Endodermal cell (in vitro differentiated cells): ENCODE measurements at places on chromosomes 5 and 9. TPM values are rescaled to one million over a fixed set of nuclear protein-coding genes. Genes with fewer than 3 reads are reported as not detected.

Gene UBE2QL1
- 0.11 TPM in 2 replicates for total RNA-seq

Gene INSL6
- total RNA-seq: not detected in 3 replicates

Gene CYSTM1
- total RNA-seq: 38.1 to 41.8 TPM (median 40.1 TPM) in 3 replicates

Gene TOR4A
- 13.9 and 14.2 TPM in 2 replicates for total RNA-seq

Gene GABRG2
- 0.29 to 1.5 TPM (median 0.80 TPM) in 3 replicates for total RNA-seq

Gene PCDH1
- 65.6 and 69.7 TPM in 2 replicates for total RNA-seq

Gene IFNA21
- total RNA-seq: not detected in 2 replicates

Gene NUTM2G
- not detected in 3 replicates for total RNA-seq

Gene WDR5
- total RNA-seq: 52.1 and 53.8 TPM in 2 replicates

DNA sequence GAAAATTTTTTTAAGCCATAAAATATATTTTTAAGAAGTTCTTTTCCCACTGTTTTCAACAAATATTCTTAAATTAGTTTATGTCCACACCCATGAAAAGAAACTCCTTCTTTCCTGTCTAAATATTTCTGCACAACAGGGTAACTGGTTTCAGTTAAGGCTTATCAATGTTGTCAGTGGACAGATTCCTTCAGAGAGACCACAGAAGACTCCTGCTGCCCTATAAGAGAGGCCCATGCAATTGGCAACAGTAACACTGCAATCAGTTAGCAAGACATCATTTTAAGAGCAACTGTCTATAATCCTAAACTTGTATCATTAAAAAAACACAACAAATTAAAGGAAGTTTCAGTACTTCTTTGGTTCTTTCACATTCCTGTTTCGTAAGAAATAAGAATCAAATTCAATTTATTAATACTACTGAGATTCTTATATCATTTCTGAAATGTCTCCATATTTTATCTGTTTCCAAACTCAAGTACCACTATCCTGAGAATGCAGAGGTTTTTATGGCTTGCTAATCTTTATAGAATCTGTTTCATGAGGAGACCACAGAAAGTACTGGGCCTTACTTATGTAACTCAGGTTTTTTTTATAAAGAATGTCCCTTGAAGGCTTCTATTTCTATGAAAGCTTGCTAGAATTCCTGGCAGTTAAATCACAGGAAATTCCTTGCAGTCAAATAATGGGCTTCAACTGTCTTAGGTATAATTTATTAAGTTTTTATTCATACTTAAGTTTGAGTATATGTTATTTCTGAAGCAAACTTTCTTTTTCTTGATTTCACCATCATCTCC lies 240.2 kb downstream of the RFX3 start:
- H3K27me3 ChIP-seq: no peaks in the 10 kb centered on the region
- H3K36me3 ChIP-seq: no peaks in the 10 kb centered on the region
- no peak overlapping the region for H3K27ac ChIP-seq
- H3K4me3 ChIP-seq: no peak overlapping the region
- H3K4me1 ChIP-seq: no peaks in the 10 kb centered on the region

GRCh38 chr9:37719526-37719925 lies 34.1 kb upstream of the TRMT10B start:
- no peaks in the 10 kb centered on the region for H3K36me3 ChIP-seq
- H3K4me1 ChIP-seq: no peaks in the 10 kb centered on the region
- H3K4me3 ChIP-seq: no peak overlapping the region
- DNase-seq: no peak

GRCh38 chr9:95411054-95411892 lies 93.8 kb upstream of the FANCC start:
- H3K4me1 ChIP-seq: no peaks in the 10 kb centered on the region
- H3K27ac ChIP-seq: peak overlapping the region; percentile 50
- no peak for DNase-seq

- no peak overlapping the region for H3K4me3 ChIP-seq
- H3K36me3 ChIP-seq: no peaks in the 10 kb centered on the region
- no peaks in the 10 kb centered on the region for H3K27me3 ChIP-seq
- no peak for DNase-seq
- H3K27ac ChIP-seq: peak overlapping the region; percentile 65
- peaks cover 5% of the 10 kb centered on the region for H3K4me1 ChIP-seq
These were observed 45.7 kb upstream of the PIK3R1 start for GRCh38 chr5:68169903-68170302.

- H3K27me3 ChIP-seq: peaks cover 48% of the 10 kb centered on the region
- H3K4me1 ChIP-seq: no peaks in the 10 kb centered on the region
- peak within 1 kb of the TSS; percentile 77 for H3K4me3 ChIP-seq
- DNase-seq: peak; percentile 89
These were observed at the start of gene FGF10 for GRCh38 chr5:44389090-44389822. TSS of gene FGF10 (minus strand) at chr5:44389420. CDS start at chr5:44388682, 738 bp downstream.

DNA sequence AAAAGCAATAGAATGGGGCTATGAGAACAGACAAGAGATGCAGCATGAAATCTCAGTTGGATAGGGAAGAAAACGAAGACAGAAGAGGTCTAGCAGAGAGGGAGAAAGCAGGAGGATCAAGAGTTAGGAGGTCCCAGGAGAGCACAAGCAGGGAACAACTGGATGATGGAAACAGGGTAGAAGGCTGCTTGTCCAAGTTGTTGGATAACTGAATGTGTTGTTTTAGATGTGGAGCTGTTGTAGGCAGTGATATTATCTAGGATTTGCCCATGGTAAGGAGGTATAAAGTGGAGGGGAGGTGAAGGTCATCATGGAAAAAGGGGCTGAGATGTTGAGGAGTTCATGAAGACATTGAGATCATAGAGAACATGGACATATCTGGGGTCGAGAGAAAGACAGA lies 12.4 kb upstream of the RHOBTB3 start:
- no peak for DNase-seq
- peaks cover 5% of the 10 kb centered on the region for H3K4me1 ChIP-seq
- H3K4me3 ChIP-seq: no peak overlapping the region
- H3K27ac ChIP-seq: no peak overlapping the region

- no peaks in the 10 kb centered on the region for H3K36me3 ChIP-seq
- H3K4me1 ChIP-seq: peaks cover 4% of the 10 kb centered on the region
- no peak overlapping the region for H3K27ac ChIP-seq
- DNase-seq: no peak
- no peaks in the 10 kb centered on the region for H3K27me3 ChIP-seq
These were observed 364.5 kb downstream of the MAN2A1 start for GRCh38 chr5:110054240-110054639.

GRCh38 chr5:14779975-14780374 lies 91.6 kb downstream of the ANKH start:
- DNase-seq: no peak
- no peaks in the 10 kb centered on the region for H3K4me1 ChIP-seq
- H3K36me3 ChIP-seq: no peaks in the 10 kb centered on the region
- H3K4me3 ChIP-seq: no peak overlapping the region
- H3K27me3 ChIP-seq: no peaks in the 10 kb centered on the region

DNA sequence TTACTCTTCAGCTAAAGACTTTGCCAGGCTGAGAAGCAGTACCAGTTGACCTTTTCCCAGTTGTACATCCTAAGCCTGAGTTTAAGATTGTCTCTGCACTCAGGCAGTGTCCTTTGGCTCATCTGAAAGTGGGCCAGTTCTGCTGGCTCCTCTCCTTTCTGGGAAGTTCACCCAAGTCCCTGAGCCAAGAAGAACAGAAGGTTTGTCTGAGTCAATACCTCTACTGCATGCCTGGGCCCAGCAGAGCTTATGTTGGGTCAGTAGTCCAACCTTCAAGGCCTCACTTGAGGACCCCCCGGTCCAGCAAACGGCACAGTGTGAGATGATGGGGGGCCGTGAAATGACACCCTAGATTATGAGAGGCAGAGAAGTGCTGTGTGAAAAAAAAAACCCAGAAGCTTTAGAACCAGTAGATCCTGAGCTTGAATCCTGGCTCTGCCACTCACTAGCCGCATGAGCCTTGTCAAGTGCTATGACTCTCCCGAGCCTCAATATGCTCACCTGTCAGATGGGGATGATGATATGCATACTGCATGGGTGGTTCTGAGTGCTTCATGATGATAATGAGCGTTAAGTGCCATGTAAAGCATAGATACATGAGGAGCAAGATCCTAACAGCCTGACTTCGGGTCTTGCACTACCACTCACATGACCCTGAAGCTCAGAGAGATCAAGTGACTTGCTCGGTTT lies 156.0 kb downstream of the MACROH2A1 start:
- no peak overlapping the region for H3K27ac ChIP-seq
- peak; percentile 20 for DNase-seq
- H3K36me3 ChIP-seq: no peaks in the 10 kb centered on the region
- no peak overlapping the region for H3K4me3 ChIP-seq
- H3K4me1 ChIP-seq: peaks cover 21% of the 10 kb centered on the region
- peaks cover 8% of the 10 kb centered on the region for H3K27me3 ChIP-seq

GRCh38 chr5:119814655-119815054 lies 185.3 kb downstream of the FAM170A start:
- DNase-seq: no peak
- no peak overlapping the region for H3K4me3 ChIP-seq
- H3K36me3 ChIP-seq: no peaks in the 10 kb centered on the region
- H3K4me1 ChIP-seq: no peaks in the 10 kb centered on the region
- H3K27me3 ChIP-seq: no peaks in the 10 kb centered on the region

- H3K36me3 ChIP-seq: no peaks in the 10 kb centered on the region
- peaks cover 14% of the 10 kb centered on the region for H3K4me1 ChIP-seq
- H3K27me3 ChIP-seq: peaks cover 36% of the 10 kb centered on the region
- H3K27ac ChIP-seq: no peak overlapping the region
These were observed 81.2 kb upstream of the LMX1B start for GRCh38 chr9:126532489-126532888.

GRCh38 chr5:6632324-6632887 lies 438 bp downstream of the NSUN2 start:
- no peak for DNase-seq
- H3K27me3 ChIP-seq: no peaks in the 10 kb centered on the region
- H3K4me3 ChIP-seq: peak overlapping the region; percentile 91

GRCh38 chr9:88775037-88775471 lies 216.2 kb upstream of the S1PR3 start:
- no peaks in the 10 kb centered on the region for H3K36me3 ChIP-seq
- peak overlapping the region; percentile 12 for H3K4me3 ChIP-seq
- no peak overlapping the region for H3K27ac ChIP-seq
- H3K4me1 ChIP-seq: peaks cover 24% of the 10 kb centered on the region
- H3K27me3 ChIP-seq: no peaks in the 10 kb centered on the region
- no peak for DNase-seq

DNA sequence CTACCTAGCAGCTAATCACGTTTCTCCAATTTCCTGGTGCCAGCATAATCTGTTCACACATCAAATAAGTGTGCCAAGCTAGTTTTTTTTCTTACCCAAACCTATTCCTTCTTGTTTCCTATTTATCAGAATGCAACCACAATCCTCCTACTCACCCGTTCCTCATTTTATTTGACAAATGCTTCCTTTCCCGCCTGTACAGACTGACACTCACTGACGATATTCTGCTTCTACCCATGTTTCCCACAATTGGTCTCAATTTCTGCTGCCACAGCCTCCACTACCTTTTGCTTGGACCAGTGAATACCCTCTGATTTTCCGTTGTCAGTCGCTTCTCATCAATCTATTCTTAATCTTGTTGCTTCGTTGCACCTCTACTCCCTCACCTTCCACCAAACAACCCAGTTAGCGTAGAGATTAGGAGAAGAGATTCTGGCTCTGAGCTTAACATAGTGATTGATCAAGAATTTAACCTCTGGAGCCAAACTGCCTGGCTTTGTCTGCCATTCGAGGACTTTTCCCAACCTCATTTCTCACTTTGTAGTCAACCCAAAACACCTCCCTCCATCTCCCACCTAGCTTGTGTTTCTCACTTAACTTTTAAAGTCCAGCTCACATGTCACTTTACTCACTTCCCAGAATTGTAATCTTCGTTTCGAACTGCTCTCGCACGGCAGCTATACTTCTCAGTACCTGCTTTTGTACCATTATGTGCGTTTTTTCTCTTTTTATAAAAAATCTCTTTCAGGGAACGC lies 729 bp upstream of the TMEM38B start:
- H3K4me1 ChIP-seq: no peaks in the 10 kb centered on the region
- peak; percentile 53 for DNase-seq
- H3K36me3 ChIP-seq: no peaks in the 10 kb centered on the region
- peak overlapping the region; percentile 84 for H3K4me3 ChIP-seq
- H3K27ac ChIP-seq: no peak overlapping the region

DNA sequence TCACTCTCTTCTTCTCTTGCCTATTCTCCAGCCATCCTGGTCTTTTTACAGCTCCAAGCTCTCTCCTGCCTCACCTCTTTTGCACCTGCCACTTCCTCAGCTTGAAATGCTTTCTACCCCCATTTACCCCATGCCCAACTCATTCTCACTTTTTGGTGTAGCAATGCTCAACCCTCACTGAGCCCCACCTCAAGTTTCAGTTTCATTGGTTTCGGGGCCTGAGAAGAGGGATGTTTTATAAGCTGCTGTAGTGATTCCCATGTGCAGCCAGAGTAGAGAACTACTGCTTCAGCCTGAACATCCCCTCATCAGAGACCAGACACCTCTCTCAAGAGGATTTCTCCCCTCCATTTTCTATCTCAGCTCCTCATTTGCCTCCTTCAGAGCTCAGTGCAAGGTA lies 45.2 kb upstream of the FYB1 start:
- no peak for DNase-seq
- H3K27ac ChIP-seq: no peak overlapping the region
- no peaks in the 10 kb centered on the region for H3K4me1 ChIP-seq
- H3K27me3 ChIP-seq: no peaks in the 10 kb centered on the region
- H3K4me3 ChIP-seq: no peak overlapping the region
- H3K36me3 ChIP-seq: no peaks in the 10 kb centered on the region

GRCh38 chr9:117596678-117597077 lies 107.5 kb upstream of the TLR4 start:
- H3K27ac ChIP-seq: no peak overlapping the region
- H3K27me3 ChIP-seq: no peaks in the 10 kb centered on the region
- H3K4me1 ChIP-seq: no peaks in the 10 kb centered on the region

- H3K4me3 ChIP-seq: no peak overlapping the region
- no peak overlapping the region for H3K27ac ChIP-seq
- no peaks in the 10 kb centered on the region for H3K4me1 ChIP-seq
- H3K27me3 ChIP-seq: no peaks in the 10 kb centered on the region
- no peak for DNase-seq
These were observed 61.8 kb downstream of the KDM4C start for GRCh38 chr9:6819529-6819928.

DNA sequence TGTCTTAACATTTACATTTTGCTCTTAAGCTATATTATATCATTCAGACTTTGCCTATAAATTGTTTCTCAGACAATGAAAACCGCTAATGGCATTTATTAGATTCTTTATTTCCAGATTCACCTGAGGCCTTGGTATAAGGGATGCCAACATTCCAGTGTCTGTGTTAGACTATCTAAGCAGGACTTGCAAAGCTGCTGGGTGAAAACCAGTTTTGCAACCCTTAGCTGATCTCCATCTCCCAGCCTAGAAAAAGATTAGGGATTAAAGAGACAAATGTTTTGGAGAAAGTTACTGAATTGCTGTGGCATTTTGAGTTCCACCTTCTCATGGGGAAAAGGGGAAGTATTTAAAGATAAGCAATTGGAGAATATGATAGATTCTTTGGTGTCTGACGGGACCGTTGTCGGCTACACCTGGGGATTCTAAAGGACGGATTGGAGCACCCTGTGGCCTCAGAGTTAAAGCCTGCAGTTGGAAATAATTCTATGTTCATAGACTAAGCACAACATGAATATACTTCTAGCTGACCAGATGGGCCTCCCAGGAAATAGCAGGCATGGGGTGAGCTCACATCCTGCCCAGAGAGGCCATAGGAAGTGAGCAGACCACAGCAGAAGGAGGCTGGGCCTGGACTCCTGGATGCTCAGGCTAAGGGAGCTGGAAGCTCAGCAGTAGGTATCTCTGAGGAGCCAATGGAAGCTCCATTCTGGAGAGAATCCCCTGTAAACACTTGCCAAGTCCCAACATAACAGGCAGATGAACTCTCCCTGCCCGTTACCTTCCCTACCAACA lies 21.8 kb downstream of the ENTREP1 start:
- no peaks in the 10 kb centered on the region for H3K36me3 ChIP-seq
- H3K27me3 ChIP-seq: no peaks in the 10 kb centered on the region
- H3K27ac ChIP-seq: no peak overlapping the region
- no peak overlapping the region for H3K4me3 ChIP-seq
- H3K4me1 ChIP-seq: peaks cover 10% of the 10 kb centered on the region
- no peak for DNase-seq
